ENCODE measurements at places on chromosomes 1 and 21.

GRCh38 chr1:46041974-46042373, 90.5 kb downstream of the PIK3R3 start:
- no peak for DNase-seq

DNA sequence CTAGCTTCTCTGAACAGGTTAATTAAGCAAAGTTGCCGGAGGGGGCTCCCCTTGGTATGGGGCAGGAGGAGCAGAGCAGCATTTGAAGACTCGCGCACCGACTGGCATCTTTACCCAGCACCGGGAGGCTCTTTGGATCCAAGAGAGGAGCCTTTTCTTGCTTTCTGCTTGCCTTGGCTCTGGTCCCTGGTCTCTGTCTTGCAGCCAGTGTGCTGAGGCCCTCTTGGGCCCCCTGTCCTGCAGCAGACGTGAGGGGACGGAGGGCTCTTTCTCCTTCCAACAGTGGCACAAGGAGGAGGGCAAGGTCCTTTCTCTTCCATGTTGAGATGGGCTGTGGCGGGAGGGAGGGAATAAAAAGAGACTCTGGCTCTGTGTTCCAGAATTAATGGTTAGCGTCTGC, 45.6 kb downstream of the ZBTB18 start:
- no peak for DNase-seq

GRCh38 chr1:67189953-67190352, 23.7 kb downstream of the IL23R start:
- no peak for DNase-seq

DNA sequence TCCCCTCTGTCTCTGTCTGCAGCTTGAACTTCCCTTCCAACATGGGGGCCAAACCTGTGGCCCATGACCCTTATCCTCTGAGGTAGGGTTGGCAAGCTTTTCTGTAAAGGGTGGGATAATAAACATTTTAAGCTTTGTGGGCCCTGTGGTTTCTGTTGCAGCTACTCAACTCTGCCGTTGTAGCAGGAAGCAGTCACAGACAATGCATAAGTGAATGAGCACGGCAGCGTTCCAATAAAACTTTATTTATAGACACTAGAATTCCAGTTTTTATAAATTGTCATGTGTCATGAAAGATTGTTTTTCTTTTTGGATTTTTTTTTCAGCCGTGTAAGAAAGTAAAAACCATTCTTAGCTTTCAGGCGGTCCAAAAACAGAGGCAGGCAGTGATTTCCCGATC, 18.2 kb upstream of the CDK18 start:
- DNase-seq: no peak

- DNase-seq: no peak
These were observed 20.6 kb upstream of the BACE2 start for GRCh38 chr21:41147096-41147978.

DNA sequence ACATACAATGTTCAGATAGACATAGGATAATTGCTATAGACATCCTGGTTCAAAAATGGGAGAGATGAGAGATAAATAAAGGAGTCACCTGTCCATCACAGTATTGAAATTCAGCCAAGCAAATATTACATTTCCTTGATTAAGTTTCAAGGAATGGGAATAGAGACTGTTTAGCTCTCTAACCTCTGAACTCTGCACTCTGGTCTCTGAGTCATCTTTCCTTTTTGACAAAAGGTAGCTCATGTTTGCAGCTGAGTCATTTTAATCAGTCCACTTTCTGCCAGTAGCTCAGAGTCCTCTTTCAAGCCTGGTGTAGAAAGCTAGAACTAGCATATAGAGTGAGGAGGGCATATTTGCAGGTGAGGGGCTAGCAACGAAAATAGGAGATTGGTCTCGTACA, 51.4 kb upstream of the GJA8 start:
- no peak for DNase-seq

- no peak for DNase-seq
These were observed 86.5 kb upstream of the CACNA1E start for GRCh38 chr1:181396811-181397210.

DNA sequence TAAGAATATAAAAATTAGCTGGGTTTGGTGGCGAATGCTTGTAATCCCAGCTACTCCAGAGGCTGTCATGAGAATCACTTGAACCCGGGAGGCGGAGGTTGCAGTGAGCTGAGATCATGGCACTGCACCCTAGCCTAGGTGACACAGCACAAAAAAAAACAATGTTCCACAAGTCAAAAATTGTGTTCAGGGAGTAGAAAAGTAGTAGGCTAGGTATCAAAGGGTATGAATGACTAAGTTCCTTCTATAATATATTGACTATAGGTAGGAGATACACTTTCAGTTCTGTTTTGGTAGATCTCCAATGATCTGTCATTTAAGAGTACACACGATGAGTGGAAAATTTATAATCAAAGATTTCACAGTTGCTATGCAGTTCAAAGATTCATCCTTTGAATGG, 16.7 kb downstream of the USP48 start:
- DNase-seq: no peak

DNA sequence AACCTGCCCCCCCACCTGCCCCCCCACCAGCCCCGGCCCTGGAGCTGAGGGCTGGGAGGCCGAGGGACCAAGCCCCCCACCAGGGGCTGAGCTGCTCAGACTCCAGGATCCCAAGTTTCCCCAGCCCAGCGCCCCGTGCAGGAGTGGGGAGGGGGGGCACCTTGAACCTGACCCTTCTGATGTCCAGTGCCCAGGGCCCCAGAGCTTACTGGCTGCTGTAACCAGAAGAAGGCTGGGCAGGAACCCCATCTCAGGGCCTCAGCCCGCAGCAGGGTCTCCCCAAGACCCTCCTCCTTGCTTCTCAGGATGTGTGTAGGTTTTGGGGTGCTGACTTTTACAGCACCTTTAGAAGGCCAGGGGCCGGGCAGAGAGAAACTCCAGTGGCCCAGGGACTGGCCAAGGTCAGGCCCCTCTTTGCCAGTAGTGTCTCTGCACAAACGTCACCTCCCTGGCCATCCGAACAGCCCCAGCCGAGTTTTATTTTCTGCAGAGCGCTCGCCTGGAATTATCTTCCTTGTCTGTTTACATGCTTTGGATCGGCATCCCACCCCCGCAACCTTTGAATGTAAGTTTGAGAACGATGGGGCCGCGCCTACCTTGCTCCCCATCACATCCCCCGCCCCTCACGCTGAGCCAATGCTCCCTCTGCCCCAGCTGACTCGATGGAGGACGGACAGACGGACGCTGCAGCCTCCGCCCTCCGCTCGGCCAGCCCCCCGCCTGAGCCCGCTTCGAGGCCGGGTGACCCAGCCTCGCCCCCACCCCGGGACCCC, 70.1 kb upstream of the CASZ1 start:
- no peak for DNase-seq

- DNase-seq: no peak
These were observed 18.0 kb downstream of the OMA1 start for GRCh38 chr1:58528518-58528917.

DNA sequence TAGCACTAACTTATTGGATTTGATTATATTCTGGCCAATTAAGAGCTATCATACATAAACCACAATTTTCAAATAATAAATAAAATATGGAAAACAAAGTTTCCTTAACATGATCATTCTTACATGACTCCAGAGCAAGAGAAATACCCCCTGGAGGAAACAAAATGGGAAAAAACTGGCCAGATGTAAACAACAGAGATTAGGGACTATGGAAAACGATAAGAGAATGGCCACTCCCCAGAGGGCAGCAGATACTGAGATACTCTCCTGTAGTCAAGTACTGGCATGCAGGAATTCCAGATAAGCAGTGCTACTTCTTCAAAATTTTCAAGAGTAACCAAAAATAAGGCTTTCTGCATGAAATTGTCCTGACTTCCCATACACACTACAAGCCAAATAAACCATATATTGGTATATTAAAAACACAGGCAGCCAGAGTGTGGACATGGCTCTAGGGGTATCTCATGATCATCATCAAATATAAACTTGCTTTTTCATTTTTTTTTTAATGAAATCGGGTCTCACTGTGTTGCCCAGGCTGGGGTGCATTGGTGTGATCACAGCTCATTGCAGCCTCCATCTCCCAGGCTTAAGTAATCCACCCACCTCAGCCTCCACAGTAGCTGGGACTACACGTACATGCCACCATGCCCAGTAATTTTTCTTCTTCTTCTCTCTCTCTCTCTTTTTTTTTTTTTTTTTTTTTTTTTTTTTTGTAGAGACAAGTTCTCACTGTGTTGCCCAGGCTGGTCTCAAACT, 118.5 kb downstream of the EIF4G3 start:
- no peak for DNase-seq

DNA sequence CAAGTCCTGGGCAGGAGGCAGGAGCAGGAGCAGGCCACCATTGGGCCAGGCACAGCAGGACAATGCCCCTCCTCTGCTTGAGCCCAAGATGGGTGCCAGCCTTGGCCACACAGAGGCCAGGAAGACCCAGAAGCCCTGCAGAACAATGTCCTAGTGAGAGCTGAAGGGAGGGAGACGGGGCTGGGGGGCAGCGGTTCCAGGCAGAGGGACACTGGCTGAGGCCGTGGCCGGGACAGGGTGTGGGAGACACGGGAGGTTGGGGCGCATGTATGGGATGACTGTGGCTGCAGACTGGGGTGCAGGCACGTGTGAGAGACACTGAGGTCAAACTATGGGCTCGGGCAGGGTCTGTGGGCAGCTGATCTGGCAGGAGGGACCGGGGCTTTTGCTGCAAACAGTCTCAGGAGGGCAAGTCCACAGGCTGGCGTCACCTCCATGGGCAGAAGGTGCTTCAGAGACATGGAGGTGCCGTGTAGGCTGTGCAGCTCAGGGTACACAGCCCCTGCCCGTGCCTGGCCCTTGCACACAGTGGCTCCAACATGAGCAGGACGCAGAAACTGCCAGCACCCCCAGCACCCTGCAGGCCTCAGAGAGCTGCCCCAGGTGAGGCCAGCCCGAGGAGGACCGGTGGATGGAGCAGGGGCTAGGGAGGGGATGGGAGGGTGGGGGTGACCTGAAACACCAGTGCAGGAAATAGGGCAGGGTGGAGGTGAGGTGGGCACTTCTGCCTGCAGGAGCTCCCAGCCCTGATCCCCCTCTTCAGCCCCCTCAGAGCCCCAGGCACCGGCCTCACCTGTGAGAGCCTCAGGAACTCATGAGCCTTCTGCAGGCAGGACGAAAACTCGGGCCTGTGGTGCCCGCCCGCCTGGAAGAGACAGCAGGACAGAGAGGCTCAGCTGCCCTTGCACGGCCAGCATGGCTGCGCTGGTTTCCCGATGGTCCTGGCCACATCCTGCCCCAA, 19.5 kb downstream of the LSS start:
- no peak for DNase-seq

DNA sequence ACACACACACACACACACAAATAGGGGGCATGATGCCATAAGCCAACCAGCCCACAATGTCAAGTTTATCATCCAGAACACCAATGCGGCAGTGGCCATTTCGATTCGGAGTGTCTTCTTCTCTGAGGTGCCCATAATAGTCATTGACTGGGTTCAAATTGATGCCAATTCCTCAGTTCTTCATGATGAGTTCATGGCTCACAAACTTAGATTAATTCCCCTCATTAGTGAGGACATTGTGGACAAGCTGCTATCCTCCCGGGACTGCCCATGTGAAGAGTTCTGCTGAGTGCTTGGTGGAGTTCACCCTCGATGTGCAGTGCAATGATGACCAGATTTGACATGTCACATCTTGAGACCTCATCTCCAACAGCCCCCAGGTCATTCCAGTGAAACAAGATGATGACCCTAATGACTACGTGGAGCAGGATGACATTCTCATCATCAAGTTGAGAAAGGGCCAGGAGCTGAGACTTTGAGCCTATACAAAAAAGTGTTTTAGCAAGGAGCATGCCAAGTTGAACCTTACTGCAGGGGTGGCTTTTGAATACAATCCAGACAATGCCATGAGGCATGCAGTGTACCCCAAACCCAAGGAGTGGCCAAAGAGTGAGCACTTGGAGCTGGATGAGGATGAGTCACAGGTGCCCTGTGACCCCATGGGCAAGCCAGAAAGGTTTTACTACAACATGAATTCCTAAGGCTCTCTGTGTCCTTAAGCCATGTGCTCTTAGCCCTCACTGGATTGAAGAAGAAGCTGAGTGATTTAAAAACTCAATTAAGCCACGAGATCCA, 211.6 kb upstream of the SAMSN1 start:
- no peak for DNase-seq

GRCh38 chr21:31286621-31287020, 57.4 kb downstream of the TIAM1 start:
- no peak for DNase-seq

All from CD4-positive, alpha-beta T cell treated with Interferon alpha-2 for 1 hour (primary cell).